Stimulated activated CD4-positive, alpha-beta T cell treated with anti-CD3 and anti-CD28 coated beads, Interleukin-1b, Interleukin-23, amount 100 ng/mL, for 1 hour (primary cell): ENCODE measurements at places on chromosomes 2 and 18.

- no peak for DNase-seq
Observed at GRCh38 chr2:172404824-172405223, 22.6 kb upstream of the ITGA6 start.

GRCh38 chr2:174577967-174578589, 19.5 kb downstream of the WIPF1 start:
- no peak for DNase-seq

- DNase-seq = no peak
Observed at GRCh38 chr2:25567406-25567805, 106.0 kb downstream of the DTNB start.

GRCh38 chr2:109523536-109524361, 90.0 kb downstream of the SEPTIN10 start:
- DNase-seq = no peak

GRCh38 chr2:107570876-107571275, 255.8 kb upstream of the RGPD4 start:
- no peak for DNase-seq
